ENCODE measurements at places on chromosomes 6 and 20. TPM values are rescaled to one million over a fixed set of nuclear protein-coding genes. Genes with fewer than 3 reads are reported as not detected.

DNA sequence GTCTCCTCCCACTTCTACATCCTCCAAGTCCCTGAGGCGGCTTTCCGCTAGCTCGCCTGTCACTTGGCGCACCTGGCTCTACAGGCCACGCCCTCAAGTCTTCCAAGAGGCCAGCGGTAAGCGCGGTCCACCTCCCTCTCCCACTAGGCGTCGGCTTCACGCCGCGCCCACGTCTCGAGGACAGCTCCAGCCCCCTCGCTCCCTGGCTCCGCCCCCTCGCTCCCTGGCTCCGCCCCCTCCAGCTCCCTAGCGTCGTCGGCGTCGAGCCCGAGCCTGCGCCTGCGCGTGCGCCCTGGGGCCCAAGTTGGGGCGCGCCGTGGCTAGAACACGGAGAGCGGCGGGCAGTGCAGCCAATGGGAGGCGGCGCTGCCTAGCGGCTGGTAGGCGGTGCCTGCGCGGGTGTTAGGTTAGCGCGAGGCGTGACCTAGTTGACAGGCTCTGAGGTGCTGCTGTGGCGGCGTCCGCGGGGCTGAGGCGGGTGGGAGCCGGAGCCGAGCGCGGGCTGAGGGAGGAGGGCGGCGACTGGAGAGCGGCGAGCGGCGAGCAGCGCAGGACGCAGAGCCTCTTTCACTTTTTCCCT, at the start of gene MACROD2:
TSS of gene MACROD2 (plus strand) at position 431 of the 580 bp plus-strand sequence.
- H3K27ac ChIP-seq: peak within 1 kb of the TSS; percentile 27
- peak; percentile 95 for DNase-seq
- H3K36me3 ChIP-seq: no peaks in the 10 kb centered on the region
- no peaks in the 10 kb centered on the region for H3K4me1 ChIP-seq
- H3K4me3 ChIP-seq: peak within 1 kb of the TSS; percentile 78

- no peak overlapping the region for H3K4me3 ChIP-seq
- H3K27me3 ChIP-seq: no peaks in the 10 kb centered on the region
- DNase-seq: no peak
These were observed 2.4 kb upstream of the BPIFA2 start for GRCh38 chr20:33165416-33166055.

DNA sequence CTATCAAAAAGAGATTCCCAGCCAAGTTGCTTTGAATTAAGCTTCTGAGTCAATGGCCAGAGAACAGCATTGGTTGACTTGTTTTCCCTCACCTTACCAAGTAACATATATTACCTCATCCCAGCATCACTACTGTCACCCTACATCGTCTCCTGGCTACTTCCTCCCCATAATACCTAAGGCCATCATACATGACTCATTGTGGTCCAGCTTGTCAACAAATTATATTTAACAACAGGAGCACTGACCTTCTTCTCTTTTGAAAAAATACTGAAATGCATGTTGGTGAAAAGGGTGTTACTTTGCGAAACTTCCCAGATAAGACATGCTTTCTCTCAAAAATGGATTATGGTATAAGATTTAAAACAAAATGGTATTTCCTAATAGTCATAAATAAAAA, 106.9 kb downstream of the TBX18 start:
- no peak overlapping the region for H3K4me3 ChIP-seq
- H3K4me1 ChIP-seq: no peaks in the 10 kb centered on the region
- no peak overlapping the region for H3K27ac ChIP-seq
- no peaks in the 10 kb centered on the region for H3K36me3 ChIP-seq
- no peak for DNase-seq
- H3K27me3 ChIP-seq: no peaks in the 10 kb centered on the region

The TFEB gene
- 38.9 TPM for total RNA-seq

DNA sequence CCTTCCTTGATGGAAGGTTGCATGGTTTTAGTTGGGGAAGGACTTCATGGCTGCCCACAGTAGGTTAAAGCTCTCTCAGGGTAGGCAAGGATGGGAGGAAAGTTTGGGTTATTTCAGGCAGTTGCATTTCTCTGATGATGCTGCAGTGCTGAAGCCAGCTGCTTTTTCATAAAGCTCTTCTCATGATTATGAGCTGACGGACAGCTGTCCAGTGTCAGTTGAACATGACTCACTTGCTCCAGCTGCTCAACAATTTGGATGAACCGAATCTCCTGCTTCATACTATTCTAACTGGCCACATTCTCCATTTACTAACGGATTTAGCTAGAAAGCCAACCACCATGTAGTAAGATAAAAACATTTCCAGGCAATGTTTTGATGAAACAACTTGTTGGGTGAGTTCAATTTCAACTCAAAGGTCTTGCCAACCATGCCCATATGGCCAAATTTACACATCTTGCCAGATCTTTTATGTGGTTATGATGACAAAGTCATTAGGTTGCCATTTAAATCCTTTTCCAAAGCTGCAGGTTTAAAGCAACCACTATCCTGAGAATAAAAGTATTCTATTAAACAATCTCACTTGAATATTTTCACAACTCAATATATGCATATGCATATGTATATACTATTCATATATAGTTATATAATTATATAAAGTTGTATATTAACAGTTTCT, 125.9 kb downstream of the HS3ST5 start:
- no peaks in the 10 kb centered on the region for H3K27me3 ChIP-seq
- H3K4me3 ChIP-seq: no peak overlapping the region
- H3K36me3 ChIP-seq: no peaks in the 10 kb centered on the region
- H3K4me1 ChIP-seq: no peaks in the 10 kb centered on the region
- no peak overlapping the region for H3K27ac ChIP-seq
